ENCODE measurements at places on chromosomes 5 and 9.

- DNase-seq = no peak
Measured at GRCh38 chr5:121949885-121950284, 11.9 kb upstream of the SRFBP1 start.

GRCh38 chr9:123957731-123958130 lies 27.8 kb upstream of the DENND1A start:
- DNase-seq = no peak

- DNase-seq = no peak
Measured at GRCh38 chr9:128100581-128100980, 26.9 kb downstream of the PTGES2 start.

GRCh38 chr5:168317521-168318147 lies 26.2 kb downstream of the WWC1 start:
- DNase-seq = no peak

GRCh38 chr5:165805756-165806155 lies 2300.3 kb downstream of the MAT2B start:
- no peak for DNase-seq

DNA sequence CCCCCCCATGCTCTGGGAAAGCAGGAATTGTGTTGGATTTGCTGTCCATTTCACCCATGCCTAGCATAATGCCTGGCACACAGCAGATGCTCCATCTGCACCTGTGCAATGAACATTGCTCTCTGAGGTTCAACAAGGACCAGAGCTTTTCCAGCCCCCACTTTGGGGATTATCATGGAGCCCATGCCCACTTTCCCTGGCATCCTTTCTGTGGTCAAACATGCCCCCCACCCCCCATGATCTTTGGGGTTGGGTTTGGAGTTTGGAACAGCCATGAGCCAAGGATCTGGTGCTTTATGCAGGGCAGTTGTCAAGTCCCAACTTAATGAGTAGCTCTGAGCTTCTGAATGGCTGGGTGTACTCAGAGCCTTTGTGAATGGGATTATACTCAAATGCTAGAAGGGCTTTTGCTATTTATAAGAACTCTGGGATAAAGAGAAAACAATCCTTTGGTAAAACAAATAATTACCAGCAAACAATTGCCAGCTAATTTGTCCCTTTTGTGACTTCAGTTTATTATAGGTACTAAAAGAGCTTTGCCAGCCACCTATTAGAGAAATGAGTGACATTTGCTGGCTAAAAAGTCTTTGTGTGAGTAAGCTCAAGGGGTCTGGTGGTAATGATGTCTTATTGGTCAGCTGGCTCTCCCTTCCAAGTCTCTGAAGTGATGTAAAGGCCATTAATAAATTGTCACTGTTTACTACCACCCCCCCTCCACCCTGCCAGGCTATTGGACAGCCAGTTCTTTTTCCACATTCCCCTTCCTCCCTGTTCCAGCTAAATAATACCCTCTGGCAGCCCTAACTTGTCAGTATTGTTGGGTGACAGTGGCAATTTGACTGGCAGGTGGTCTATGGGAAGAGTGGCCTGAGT lies 182.3 kb downstream of the MACROH2A1 start:
- no peak for DNase-seq

- DNase-seq = no peak
Measured at GRCh38 chr9:125505988-125506438, 201.0 kb downstream of the MAPKAP1 start.

DNA sequence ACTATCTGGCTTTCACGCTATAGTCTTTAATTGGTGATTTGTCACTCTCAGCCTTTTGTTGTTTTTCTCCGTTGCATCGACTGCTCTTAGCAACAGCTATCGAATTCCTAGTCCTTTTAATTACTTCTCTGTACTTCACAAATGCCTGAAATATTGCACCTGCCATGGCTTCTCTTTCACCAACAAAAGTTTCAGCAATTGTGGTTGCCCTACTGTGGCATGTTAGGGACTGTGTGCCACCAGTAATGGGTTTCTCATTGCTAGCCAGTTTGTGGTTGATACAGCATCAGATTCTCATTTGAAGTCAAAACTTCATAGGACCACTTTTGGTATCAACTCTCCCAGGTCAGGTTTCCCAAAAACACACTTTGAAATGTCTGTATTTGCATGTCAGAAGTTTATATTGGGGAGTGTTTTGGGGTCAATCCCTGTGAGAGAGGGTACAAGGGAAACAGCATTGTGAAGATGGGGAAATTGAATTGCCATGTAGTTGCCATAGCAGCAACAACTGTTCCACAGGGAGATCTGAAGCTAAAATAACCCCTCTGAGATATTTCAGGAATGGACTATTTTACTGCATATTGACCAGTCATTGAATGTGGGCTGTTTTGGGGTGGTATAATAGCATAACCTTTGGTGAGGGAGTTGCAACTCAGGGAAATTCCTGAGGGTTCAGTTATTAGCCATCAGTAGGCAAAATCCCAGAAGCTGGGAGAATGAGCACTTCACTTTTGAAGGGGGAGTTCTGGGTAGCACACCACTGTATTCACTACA lies 99.2 kb downstream of the WDR70 start:
- DNase-seq = no peak

- DNase-seq = peak; percentile 32
Measured at GRCh38 chr9:104914466-104914865, 13.5 kb downstream of the ABCA1 start.

- DNase-seq = no peak
Measured at GRCh38 chr5:141338538-141339306, at the start of gene PCDHGA2. TSS of gene PCDHGA2 (plus strand) at chr5:141338760.

DNA sequence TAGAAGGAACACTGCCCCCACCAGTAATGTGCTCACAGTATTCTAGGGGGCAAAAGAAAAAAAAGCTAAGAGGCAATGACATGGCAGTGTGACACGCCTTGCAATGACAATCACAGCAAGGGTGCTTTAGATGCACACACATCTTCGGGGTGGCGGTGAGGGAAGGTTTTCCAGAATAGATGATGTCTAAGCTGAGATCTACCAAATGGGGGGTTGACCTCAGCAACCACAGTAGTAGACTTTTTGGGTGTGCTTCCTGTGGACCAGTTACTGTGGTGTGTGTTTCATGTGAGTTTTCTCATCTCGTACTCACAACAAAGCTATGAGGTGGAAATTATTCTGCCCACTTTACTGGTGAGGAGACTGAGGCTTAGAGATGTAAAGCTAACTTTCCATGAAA lies 10.2 kb upstream of the IL12B start:
- DNase-seq = peak; percentile 50

DNA sequence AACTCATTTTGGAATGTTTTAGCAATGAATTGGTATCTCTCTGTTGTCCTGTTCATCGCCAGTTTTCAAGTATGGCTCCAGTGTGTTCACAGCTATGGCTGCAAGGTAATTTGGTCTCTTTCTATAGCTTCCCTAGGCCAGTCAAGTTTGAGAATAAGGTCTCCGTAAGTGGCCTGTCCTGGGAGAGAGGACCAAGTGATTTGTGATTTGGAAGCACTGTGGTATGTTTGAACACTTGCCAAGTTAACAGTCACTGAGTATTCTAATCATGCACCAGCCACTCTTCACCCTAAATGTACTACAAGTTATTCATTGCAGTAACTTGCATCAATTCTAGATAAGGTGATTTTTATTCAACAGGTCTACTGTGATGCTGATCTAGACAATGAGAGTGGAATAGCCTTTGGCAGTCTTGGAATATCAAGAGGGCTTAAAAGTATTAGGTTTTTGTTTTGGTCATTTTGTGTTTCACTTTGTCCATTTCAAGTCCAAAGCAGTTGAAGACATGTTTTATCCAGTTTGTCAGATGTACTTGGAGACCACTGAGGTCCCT lies 41.1 kb downstream of the G3BP1 start:
- no peak for DNase-seq

GRCh38 chr9:119698535-119698934 lies 329.3 kb upstream of the BRINP1 start:
- DNase-seq = no peak

DNA sequence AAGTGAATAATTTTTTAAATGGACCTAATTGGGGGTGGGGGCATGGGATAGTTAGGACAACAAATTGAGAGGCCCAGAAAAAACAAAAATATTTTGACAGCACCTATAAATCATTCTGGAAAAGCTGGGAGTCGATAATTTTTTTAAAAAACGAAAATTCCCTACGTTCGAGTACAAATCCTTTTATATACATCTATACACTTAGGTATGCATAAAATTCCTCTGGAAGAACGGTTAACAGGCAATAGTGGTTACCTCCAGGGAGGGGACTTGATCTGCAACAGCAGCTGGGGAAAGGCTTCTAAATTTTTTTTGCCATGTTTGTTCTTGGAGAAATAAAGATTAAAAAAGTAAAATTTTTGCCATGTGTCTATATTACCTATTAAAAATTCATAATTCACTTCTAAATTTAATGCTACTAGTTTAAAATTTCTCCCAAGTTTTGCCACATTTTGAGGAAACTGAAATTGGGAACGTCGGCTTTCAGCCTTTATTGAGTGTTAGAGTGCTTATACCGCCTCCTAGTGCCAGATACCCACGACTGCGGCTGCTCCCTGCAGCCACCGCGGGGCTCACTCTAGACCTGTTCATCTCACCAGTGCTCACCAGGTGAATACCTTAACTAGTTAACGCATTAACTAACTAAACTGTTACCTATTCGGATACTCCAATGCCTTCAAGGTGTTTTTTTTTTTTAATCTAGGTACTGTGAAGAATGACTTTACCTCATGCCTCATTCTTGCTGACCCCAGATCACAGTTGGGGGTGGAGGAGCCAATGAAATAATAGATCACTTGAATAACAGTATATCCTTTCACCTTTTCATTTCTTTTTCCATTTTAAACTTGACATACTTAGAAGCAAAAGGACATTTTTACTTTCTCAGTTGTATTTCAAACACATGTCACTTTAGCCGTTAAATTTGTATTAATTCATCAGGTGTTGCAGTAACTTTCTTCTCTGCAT lies 1.8 kb upstream of the BHMT start:
- peak; percentile 44 for DNase-seq

DNA sequence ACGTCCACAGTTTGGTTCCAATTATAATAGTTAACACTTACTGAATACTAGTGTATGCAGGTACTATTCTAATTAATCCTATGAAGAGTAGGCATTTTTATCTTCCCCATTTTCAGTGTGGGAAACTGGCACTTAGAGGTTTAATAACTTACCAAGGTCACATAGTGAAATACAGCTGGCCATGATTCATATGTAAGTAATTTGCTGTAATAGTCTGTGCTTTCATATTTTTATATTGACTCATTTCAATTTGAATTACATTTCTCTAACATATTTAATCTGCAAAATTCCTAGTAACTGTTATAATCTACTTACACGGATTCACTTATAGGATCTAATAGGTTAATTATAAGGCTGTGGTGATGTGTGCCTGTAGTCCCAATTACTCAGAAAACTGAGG lies 19.4 kb downstream of the CCNH start:
- no peak for DNase-seq

DNA sequence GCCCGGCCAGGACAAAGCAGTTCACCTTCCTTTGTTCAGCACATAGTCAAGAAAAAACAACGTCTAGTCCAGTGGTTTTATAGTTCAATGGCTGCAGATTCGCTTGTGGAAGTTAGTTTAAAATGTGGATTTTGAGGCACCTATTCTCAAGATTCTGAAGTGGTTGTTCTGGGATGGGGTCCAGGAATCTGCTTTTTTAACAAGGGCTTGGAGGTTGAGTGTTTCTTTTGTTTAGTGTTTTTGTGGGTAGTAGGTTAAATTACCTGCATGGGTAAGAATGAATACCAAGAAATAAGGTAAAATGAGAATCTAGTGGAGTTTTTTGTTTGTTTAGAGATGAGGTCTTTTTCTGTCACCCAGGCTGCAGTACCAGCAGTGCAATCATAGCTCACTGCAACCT lies 28.4 kb upstream of the NADK2 start:
- DNase-seq = no peak

- DNase-seq = no peak
Measured at GRCh38 chr9:37944671-37945481, 40.9 kb upstream of the SLC25A51 start.

DNA sequence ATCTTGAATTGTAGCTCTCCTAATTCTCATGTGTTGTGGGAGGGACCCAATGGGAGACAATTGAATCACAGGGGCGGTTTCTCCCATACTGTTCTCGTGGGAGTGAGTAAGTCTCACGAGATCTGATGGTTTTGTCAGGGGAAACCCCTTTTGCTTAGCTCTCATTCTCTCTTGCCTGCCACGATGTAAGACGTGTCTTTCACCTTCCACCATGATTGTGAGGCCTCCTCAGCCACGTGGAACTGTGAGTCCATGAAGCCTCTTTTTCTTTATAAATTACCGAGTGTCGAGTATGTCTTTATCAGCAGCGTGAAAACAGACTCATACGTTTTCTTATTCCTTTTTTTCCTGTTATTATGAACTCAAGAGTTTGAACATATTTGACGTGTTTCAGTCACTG lies 39.1 kb downstream of the RETREG1 start:
- DNase-seq = no peak

GRCh38 chr9:93682155-93682968 lies 106.0 kb downstream of the PHF2 start:
- DNase-seq = peak; percentile 88

DNA sequence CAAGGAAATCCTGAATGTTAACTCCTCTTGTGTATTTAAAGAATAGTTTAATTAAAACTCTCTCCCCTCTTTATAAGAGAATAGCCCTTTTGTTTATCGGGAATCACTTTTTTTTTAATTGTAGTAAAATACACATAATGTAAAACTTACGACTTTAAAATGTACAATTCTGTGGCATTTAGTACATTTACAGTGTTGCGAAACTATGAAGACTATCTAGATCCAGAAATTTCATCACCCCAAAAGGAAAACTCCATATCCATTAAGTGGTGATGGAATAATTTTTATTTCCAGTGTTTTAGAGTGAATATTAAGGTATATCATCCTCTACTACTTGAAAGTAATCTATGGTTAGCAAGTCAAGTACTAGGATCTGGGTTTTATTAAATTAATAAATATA lies 36.8 kb downstream of the KDM3B start:
- DNase-seq = no peak

DNA sequence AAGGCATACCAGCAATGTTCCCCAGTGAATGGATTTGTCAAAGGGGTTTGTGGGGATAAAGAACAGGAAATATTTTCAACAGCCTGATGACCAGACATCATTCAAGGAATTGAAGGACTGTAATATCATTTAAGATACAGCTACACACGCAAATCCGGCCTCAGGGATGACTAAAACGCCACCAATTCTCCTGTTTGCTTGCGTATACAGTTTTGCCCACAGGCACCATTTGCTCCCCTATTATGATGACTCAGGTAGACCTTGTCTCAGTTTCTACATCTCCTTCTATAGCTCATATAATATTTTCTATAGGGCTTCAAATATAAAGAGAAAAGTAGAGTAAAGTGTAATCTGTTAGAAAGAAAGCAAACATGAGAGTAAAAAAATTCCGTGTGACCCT lies 29.7 kb upstream of the ITGA1 start:
- no peak for DNase-seq

- no peak for DNase-seq
Measured at GRCh38 chr5:101843055-101843454, 453.0 kb downstream of the SLCO4C1 start.
